Left cardiac atrium (tissue), 4 donors: ENCODE measurements at places on chromosomes 7 and 10.

DNA sequence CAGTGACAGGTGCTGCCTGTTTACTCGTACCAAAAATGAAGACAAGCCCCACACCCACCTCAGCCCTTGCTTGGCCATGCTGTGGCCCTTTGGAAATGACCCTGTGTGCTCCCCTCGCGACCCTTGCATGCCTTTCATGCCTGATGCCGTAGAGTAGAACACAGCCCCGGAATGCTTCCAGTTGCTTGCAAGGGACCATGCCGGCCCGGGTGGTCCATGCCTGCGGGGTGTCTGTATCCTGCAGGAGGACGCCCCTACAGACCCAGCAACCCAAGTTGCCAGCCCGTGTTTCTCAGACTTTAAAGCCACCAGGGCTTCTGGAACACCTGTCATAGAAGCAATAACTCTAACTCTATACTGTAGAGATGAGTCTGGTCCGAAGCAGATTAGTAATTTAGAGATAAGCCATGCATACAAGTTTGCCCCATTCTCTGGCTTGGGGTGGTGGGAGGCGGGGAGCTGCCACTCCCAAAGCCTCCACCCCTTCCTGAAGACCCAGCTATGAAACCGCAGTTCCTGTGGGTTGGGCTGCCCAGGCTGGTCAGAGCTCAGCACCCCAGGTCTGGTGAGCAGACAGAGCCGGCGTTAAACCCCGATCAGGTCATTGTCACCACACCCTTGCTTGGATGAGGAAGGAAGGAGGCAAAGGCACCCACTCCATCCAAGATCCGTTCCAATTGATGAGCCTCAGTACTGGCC lies 143.5 kb downstream of the ADCY1 start:
- DNase-seq = no peak

- no peak for DNase-seq
These were observed 25.8 kb upstream of the EEPD1 start for GRCh38 chr7:36127075-36127740.

DNA sequence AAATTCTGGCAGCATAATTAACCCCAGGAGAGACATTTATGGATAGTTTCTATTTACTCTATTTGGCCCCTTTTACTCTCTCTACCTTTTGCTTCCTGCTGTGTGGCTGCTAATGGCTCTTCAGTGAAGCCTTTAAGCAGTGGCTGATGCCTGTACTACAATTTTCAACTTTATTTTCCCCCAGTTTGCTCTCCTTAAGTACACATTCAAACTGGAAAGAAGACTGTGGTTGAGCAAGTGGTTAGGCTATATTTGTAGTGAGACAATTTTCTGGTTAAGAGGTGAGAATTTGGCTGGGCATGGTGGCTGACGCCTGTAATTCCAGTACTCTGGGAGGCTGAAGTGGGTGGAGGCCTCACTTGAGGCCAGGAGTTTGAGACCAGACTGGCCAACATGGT lies 8.5 kb upstream of the RSBN1L start:
- DNase-seq = no peak

GRCh38 chr7:137609500-137609899 lies 237.3 kb downstream of the DGKI start:
- DNase-seq = no peak

- DNase-seq = no peak
These were observed 131.8 kb upstream of the WDR11 start for GRCh38 chr10:120719333-120719732.

DNA sequence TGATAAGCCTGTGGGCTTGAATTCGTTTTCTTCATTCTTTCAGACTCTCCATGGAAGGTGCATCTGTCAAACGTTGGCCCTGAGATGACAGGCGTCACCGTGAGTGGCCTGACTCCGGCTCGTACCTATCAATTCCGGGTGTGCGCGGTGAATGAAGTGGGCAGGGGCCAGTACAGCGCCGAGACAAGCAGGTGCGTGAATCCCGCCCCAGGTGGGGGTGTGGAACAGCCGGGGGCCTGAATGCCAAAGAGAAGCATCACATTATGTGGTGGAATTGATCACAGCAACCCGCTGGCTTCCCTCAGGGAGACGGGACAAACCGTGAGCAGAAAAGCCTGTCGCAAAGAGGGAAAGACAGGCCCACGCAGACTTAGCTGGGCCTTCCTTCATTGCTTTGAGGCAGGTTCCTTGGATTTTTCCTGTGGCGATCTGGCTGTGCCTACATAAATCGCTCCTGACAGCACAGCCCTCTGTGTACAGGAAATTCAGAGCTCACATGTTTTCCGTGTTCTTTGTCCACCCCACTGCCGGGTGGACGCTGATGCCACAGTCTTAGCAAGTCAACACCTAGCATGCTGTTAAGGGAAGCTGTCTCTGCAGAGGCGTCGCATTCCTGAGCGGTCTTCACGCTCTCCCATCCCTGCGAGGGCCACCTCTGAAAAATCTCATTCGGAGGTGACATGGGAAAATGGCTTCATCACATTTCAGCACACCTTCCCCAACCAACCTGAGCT lies 671.0 kb upstream of the FOXK1 start:
- no peak for DNase-seq

DNA sequence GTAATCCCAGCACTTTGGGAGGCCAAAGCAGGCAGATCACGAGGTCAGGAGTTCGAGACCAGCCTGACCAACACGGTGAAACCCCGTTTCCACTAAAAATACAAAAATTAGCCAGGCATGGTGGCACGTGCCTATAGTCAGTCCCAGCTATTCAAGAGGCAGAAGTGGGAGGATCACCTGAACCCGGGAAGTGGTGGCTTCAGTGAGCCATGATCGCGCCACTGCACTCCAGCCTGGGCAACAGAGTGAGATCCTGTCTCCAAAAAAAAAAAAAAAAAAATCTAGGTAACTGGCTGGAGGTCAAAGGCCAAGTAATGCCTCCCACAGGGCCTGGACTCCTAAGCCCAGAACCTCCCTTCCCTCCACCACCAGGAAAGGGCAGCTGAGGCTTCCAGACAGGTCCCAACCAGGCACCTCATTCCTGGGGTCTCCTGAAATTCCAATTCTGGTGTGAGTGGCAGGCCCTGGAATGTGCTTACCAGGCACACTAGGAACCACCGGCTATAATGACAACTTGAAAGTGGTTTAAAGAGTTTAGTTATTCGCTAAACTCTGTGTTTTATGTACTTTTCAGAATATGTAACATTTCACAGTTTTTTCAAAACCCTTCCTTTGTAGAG lies 86.9 kb upstream of the TNRC18 start:
- no peak for DNase-seq

DNA sequence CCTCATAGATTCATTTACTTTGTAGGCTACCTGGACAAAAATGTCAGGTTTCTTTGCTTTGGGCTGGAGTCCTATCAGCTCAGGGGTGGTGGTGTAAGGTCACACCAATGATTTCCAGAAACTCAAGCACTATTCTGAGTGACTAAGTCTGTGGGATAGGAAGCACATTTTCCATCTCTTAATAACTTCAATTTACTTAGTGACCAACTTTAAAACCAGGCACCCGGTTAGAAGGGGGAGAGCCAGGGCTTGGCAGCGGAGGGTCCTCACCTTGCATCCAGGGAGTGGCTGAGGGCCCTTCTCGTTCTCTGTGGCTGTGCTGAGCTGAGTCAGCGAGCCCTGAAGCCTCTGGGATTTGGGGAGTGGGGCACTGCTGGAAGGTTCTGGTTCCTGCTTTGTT lies 6.7 kb downstream of the CHST3 start:
- no peak for DNase-seq

DNA sequence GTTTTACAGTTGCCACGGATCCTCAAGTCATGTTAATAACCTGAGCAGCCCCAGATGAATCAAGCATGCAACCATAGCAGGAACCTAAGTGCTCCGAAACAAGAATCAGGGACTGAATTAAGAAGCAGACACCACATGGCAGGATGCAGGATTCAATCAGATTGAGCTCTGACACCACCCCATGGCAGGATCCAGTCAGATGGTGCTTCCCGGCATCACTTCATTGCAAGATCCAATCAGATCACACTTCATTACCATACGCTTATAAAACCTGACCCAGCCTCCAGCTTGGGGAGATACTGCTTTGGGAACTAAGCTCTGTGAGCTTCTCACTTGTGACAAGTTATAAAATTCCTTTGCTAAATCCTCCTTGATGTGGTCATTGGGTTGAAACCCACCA lies 55.3 kb downstream of the ABCB4 start:
- no peak for DNase-seq

DNA sequence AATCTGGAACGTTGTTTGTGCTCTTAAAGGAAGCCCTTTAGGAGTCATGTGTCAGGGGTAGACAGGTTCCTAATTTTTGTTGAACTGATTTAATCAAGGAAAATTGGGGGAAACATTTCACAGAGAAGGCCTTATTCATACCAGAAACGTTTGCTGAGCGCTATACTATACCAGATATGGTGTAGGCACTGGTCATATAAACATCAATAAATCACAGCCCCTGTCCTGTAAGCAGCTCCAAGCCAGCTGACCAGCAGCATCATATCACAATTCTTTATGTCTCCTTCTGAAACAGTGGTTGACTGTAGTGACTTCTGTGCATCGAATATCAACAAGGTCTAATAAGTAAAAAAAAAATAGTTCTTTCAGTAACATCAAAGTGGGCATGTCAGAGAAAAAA lies 1.1 kb downstream of the TMEM178B start:
- no peak for DNase-seq

GRCh38 chr7:129228633-129229032 lies 3.8 kb downstream of the AHCYL2 start:
- no peak for DNase-seq

DNA sequence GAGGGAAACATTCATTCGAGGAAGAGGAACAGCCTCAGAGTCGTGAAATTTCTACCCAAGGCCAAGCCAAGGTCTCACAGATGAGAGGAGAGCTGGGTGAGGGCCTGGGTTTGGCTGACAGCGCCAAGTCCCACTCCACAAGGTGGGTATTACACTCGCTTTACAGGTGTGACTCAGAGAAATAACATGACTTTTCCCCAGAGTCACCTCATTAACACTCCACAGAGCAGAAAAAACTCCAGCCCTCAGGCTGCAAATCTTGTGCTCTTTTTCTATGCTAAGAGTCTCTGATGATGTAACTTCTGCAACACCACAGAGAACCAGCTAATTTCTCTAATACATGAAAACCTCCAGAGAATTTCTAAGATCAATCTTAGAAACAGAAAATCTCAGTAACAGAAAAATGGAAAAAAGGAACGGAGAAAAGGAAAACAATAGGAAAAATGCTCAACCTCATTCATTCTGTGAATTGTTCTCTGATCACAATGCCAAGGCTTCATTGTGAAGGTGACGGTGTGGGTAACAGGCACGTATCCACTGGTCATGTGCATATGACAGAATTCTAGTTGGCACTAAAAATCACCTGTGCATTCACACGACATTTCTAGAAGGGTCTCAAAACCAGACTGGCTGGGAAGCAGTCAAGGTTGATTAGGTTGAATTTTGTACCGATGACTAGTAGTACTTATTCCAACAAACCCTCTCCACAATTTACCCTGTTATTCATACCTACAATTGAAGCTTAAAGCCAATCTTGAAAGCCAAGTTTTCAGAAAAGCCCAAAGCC lies 20.3 kb downstream of the YWHAG start:
- DNase-seq = no peak
